ENCODE measurements at places on chromosomes 2 and 18.

DNA sequence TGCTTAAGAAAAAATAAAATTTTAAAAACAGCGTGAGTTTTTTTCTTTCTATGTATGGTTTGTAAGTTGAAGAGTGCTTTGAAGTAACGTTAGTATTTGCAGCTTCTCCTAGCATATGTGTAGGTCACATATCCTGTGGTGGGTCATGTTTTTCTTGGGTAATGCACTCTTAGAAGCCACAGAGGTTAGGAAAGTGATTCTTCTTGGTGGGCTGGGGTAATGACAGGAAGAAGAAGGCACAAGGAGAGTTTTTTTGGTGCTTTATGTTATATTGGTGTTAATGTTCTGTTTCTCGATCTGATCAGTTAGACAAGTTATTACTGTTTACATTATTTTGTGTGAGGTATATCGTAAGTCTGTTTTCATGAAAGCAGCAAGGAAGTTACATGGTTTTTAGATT lies 109.0 kb downstream of the ICA1L start:
- DNase-seq = no peak

DNA sequence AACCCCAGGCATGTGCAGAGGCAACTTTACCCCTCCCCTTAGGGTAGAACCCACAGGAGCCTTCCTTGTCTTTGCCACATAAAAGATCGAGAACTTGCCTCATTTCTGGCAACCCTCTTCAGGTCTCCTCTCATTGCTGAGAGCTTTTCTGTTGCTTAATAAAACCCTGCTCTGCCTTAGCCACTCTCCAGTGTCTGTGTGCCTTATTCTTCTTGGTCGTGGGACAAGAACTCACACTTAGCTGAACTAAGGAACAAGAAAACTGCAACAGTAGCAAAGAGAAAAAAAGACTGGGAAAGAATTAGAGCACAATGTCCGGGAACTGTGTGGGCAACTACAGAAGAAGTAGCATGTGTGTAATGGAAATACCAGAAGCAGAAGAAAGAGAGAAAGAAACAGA lies 56.2 kb upstream of the SMIM21 start:
- DNase-seq = no peak

DNA sequence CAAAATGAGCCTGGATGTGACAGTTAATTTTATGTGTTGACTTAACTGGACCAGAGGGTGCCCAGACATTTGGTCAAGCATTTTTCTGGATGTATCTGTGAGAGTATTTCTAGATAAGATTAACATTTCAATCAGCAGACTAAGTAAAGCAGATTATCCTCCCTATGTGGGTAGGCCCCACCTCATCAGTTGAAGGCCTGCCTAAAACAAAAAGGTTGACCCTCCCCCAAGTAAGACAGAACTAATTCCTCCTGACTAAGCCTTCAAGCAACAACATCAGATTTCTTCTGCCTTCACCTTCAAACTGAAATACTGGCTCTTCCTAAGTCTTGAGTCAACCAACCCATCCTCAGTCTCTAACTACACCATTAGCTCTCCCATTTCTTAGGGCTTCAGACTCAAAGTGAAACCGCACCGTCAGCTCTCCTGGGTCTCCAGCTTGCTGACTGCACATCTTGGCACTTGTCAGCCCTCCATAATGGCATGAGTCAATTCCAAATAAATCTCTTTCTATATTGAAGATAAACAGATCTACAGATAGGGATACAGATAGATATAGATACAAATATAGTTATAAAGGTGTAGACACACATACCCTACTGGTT lies 47.9 kb downstream of the MEMO1 start:
- DNase-seq = no peak

DNA sequence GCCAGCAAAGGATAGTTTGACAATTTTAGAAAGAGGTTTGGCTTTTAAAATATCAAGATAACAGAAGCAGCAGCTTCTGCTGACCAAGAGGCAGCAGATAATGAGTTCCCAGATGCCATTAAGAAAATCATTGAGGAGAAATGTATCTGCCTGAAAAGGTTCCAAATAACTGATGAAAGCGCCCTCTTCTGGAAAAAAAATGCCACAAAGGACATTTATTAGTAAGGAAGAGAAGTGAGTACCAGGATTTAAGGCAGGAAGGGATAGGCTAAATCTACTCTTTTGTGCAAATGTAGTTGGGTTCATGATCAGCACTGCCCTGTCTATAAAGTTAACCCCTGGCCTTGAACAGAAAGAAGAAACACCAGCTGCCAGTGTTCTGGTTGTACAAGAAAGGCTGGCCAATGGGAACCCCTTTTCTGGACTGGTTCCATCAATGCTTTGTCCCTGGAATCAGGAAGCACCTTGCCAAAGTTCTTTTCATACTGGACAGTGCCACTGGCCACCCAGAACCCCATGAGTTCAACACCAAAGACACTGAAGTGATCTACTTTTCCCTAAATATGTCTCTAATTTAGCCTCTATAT lies 40.6 kb downstream of the DHX57 start:
- no peak for DNase-seq

- no peak for DNase-seq
These were observed 191.5 kb upstream of the ATP5MC3 start for GRCh38 chr2:175372704-175373701.

GRCh38 chr18:46264255-46264654 lies 160.1 kb downstream of the HAUS1 start:
- DNase-seq = no peak

DNA sequence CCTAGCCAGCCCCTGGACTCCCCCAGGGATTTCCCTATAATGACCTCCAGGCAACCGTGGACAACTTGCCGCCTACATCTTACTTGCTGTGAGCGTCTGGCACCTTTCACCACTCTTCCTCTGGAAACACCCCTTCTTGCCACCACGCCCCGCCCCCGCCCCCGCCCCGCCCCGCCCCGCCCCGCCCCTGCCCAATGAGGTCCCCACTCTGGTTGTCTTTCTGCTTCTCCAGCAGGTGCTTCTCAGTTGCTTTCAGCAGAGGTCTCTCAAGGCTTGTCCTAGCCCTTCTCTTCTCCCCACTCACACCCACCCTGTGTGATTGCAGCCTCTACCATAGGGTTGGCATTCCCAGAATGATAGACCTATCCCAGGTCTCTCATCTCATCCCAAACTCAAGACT lies 214.5 kb downstream of the EN1 start:
- DNase-seq = no peak

- no peak for DNase-seq
These were observed 45.6 kb downstream of the PARD6G start for GRCh38 chr18:80201739-80202138.

DNA sequence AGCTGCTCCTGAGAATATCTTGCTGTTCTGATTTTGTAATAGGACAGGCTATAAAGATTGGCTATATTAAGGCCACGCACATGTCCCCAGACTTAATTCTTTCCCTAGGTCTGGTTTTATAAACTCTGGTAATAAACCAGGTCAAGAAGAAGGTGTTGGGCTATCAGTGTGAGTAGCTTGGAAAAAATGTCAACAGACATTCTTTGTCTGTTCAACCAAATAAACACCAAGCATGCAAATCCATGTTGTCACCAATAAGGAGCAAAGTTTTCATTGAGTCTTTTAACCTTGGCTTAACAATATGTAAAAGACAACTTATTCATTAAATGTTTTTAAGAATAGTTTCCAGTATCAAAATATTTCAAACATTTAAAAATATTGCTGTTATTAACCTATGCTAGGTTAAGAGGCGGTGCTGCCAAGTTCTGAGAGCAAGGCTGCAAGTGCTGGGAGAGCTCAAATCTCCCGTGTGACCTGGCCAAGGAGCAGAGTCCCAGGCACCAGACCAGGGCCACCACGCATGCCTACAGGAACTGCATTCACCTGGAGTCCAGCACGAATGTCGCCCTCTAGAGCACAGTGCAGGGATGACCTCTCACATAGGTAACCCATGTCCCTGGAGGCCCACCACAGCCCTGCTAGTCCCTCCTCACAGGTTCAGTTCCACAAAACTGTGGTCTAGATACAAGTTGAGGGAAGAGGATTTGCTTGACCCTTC lies 120.5 kb upstream of the POU3F3 start:
- no peak for DNase-seq

DNA sequence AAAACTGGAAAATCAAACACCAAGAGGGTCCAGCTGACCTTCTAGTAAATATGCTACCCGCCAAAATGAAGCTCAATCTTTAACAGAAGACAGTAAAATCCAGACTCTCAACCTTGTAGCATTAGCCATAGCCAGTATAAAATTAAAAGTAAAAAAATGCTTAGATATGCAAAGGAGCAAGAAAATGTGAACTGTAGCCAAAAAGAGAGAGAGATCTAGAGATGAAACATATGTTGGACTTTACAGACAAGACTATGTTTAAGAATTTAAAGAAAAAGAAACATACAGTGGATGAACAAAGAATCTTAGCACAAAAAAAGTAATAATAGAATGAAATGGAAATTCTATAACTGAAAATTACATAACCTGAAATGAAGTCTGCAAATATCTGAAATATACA lies 344.5 kb downstream of the LRATD1 start:
- DNase-seq = no peak

- no peak for DNase-seq
These were observed 188.0 kb downstream of the CDH7 start for GRCh38 chr18:65938592-65939372.

DNA sequence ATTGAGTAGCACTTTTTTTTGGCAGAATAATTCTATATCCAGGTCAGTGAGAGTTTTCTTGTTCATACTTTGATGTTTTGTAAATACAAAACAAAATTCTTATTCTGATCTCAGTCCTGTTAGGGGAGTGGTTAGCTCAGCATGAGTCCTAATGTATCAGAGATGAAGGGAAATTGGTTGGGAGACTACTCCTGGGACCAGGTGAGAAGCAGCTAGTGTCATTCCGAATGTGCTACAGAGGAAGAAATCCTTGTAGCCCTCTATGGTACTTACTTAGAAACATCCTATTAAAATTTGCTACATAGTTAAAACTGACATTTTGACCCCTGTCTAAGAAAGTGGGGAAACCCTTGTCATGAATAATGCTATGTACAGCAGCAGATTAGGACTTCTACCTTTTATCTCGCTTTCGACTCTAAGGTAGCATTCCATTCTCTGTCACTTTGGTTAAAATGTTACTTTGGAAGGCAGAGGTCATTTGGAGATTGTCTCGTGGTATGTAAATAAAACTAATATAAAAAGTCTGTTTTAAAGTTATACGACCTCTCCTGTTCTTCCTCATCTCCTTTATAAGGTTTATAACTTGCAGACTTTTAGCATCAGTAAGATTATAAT lies 65.8 kb downstream of the PARD3B start:
- no peak for DNase-seq

DNA sequence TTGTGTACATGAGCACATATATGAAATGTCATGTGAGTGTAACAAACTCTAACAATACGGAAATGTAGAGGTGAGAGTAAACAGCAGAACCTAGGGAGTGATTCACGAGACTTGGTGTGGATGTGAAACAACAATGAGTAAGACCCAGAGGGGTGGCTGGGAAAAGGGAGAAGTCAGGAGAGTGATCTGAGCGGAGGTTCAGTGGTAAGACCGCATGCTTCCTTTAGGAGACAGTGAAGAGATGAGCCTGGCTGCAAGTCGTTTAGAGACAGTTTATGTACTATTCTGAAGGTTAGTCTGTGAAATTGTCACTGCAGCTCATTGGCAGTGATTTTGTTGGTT lies 150.6 kb downstream of the PRPF40A start:
- no peak for DNase-seq

DNA sequence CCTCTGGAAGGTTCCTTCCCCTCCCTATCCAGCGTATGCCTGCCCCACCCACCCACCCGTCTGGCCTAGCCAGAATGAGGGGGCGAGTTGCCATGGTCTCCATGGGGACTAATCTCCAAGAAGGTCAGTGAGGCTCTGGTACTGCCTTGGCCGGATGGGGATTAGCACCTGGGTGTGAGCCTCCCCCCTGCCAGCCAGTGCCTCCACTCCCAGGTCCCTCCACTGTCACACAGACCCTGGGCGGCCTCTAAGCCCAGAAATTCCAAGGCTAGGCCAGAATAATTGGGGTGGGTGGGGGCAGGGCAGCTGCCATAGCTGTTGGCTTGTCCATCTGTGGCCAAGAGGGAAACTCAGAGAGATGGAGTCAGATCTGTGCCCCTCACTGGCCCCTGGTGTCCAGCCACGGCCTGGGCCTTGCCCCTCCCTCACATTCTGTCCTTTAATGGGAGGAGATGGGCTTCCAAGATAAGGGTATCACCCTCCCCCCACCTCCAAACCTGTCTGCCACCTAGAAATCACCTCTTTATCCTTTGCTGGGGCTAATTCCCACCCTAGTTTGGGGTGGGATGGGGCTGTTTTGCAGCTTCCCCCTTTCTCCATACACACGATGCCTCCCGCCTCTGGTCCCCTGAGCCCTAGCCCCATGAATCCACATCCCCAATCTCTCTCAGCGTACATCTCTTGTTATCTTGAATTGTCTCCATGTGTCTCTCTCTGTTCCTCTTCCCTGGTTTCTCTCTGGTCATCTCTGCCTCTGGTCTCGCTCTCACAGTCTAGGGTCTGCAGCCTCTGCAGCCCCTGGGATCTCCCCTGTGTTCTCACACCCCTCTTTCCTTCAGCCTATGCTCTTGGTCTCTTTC lies 6.0 kb upstream of the CRYBA2 start:
- no peak for DNase-seq

GRCh38 chr2:129205766-129206165 lies 773.7 kb upstream of the RAB6C start:
- DNase-seq = no peak

GRCh38 chr18:22594155-22594690 lies 176.5 kb upstream of the CTAGE1 start:
- DNase-seq = no peak

GRCh38 chr2:36262581-36262980 lies 93.0 kb upstream of the CRIM1 start:
- DNase-seq = no peak

- no peak for DNase-seq
These were observed 22.4 kb downstream of the NPAS2 start for GRCh38 chr2:100842241-100842922.

DNA sequence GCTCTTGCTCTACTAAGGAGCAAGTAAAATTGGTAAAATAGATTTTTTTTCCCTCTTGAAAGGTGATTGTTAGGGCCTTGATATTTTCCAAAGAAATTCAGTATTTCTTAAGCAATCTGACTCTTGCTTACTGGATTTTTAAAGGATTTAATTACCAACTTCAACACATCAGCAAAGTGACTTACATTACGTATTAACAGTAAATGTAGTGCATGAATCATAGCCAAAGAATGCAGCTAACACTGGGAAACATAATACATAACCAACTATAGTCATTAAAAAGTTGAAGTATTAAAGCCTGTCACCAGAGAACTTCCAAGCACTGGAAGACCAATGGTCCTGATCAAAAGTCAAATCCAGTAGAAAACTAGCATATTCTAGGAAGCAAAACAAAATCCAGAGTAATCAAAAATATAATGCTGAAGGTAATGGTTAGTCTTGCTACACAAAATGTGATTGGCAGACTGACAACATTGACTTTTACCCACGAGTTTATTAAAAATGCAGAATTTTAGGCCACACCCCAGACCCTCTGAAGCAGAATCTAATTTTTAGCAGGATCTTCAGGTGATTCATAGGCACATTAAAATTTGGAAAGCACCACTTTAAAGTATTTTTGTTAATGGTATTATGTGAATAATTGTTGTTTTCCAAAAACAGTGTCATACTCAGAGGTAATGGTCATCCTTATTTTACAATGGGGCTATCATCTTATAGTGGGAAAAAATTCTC lies 31.8 kb upstream of the CAVIN2 start:
- DNase-seq = no peak

All from stimulated activated CD8-positive, alpha-beta memory T cell treated with anti-CD3 and anti-CD28 coated beads, Interleukin-12 subunit alpha, Interleukin-12 subunit beta, amount 100 ng/mL, for 4 hours (primary cell).